ENCODE measurements at places on chromosomes 11 and 22.

GRCh38 chr11:833114-833791 lies 501 bp downstream of the CD151 start:
- peak; percentile 58 for DNase-seq

GRCh38 chr11:62115085-62115694 lies 8.6 kb upstream of the INCENP start:
- no peak for DNase-seq

- no peak for DNase-seq
Measured at GRCh38 chr11:117444256-117444655, 116.6 kb downstream of the CEP164 start.

GRCh38 chr11:20731676-20732215 lies 62.4 kb downstream of the NELL1 start:
- DNase-seq = no peak

GRCh38 chr11:130000552-130001176 lies 2.0 kb downstream of the PRDM10 start:
- no peak for DNase-seq

DNA sequence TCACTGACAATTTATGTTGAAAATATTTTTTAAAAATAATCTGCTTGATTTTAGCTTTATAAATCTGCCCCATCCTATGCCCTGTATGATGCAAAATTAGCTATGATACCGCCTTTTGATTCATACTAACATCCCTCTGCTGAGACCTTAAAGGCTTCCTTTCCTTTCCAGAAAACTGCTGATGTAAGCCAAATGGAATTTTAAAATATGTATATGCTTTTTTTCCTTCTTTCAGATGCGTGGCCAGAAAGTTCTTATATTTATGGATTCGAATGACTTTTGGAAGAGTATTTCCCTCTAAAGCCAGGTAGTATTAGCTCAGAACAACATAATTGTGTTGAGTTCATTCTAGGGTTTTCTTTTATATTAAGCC lies 34.5 kb downstream of the SFI1 start:
- DNase-seq = no peak

- no peak for DNase-seq
Measured at GRCh38 chr11:45974806-45975205, 52.4 kb downstream of the LARGE2 start.

GRCh38 chr11:126732981-126733380 lies 267.6 kb downstream of the KIRREL3 start:
- DNase-seq = no peak

DNA sequence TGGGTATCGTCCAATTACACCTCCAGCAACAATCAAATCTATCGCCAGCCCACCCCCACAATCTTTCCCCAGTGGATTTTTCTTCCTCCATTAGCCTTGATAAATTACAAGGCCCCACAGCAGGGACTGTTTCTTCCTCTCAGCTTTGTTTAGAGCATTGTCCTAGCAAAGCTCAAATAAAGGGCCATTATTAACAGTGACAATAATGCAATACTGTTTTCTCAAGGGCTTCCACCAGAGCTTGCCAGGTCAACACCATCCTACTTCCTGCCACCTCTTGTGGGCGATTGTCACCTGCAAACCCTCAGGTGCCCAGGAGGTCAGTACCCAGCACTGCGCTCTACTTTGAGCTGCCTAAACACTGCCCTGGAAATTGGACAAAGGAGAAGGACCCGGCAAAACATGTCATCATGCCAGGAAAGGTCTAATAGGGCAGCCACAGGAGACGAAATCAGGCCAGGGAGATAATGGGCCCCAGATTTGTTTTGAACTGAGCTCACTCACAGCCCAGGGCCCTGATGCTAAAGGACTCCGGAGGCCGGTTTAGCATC lies 95.2 kb downstream of the ABTB2 start:
- no peak for DNase-seq

DNA sequence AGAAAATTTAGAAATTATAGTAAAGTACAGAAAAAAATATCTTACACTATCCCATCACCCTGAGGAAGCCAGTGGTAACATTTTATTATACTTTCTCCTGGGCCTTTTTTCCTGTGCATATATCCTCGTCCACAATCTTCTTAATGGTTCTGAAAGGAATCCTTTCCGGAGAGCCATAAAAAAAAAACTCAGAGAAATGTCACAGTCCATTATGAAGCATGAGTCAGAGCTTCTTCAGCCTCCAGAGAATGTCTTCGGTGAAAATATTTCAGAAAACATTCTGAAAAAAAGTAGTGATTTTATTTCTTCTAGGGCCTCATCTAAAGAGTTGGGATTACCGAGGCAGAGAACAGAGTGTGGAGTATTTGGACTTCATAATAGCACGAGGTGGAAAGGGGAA lies 163.4 kb downstream of the INSC start:
- DNase-seq = no peak

GRCh38 chr11:119525867-119526196 lies 102.9 kb upstream of the THY1 start:
- no peak for DNase-seq
